ENCODE measurements at places on chromosomes 13 and 19.

GRCh38 chr13:113621046-113621445 is 36.5 kb downstream of the TFDP1 start:
- DNase-seq, result peak; percentile 41

DNA sequence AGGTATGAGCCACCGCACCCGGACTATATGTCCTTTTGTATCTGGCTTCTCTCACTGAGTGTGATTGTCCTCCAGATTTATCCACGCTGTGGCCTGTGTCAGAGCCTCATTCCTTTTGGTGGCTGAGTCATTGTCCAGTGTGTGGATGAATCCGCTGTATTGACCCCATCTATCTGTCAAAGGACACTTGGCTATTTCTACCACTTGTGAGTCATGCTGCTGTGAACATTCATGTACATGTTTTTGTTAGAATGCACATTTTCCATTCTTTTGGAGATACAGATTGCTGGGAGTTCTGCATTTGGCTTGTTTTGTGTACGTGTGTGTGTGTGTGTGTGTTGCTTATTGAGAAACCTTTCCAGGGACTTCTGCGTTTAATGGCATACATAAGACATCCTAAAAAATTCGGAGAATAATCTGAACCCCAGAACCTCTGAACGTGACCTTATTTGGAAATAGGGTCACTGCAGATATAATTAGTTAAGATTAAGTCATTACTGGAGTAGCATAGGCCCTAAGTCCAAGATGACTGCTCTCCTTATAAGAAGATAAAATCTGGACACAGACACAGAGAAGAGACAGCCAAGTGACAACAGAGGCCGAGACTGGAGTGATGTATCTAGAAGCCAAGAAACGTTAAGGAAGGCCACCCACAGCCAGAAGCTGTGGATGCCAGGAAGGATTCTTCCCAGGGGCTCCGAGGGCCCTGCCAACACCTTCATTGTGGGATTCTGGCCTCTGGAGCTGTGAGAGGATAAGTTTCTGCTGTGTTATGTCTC is 4.9 kb upstream of the GIPC3 start:
- no peak for DNase-seq

DNA sequence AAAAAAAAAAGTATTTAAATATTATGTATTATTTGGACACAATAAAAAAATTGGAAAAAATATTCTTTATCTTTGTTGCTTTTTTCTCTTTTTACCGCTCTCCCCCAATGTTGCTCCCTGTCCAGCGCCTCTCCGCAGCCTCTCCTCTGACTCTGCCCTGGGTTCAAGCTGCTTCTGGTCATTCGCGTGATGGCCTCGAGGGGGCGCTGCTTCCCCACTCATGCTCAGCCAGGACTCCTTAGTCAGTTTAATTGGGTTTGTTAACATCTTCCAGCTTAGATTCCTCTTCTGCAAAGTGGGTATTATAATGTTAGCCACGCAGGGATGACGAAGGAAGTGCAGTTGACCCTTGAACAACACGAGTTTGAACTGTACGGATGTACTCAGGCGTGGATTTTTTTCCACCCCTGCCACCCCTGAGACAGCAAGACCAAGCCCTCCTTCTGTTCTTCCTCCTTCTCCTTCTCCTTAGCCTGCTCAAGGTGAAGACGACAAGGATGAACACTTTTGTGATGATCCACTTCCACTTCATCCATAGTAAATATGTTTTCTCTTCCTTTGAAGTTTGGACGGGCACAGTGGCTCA is 4.9 kb upstream of the NWD1 start:
- DNase-seq, result no peak

DNA sequence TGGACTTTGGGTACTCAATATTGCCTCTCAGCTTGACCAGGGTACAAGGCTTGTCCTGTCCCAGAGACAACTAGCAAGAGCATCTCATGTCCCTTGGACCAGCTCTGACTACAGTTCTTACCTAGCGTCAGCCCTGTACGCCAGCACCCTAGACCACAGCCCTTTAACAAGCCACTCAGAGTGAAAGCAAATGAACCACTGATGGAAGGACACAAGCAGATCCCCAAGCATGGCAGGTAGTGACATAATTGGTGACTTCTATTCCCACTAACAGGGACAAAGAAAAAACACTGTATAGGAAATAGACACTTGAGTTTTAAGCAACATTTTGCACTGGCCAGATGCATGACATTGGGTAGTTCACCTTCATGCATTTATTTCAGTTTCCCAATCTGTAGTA is 8.8 kb upstream of the LRCH1 start:
- DNase-seq, result no peak

DNA sequence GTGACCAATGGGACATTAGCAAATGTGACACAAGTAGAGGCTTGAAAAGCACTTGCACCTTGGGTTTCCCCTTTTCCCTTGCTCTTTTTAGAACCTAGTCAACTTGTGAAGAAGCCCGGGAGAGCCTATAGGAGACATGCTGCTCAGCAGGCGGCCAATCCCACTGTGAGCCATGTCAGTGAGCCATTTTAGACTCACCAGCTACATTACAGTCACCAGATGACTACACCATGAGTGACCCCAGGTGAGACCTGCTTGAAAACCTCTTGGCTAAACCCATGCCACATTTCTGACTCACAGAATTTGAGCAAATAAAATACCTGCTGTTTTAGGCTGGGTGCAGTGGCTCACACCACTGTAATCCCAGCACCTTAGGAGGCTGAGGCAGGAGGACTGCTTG is 317.5 kb downstream of the KLF12 start:
- DNase-seq, result no peak

DNA sequence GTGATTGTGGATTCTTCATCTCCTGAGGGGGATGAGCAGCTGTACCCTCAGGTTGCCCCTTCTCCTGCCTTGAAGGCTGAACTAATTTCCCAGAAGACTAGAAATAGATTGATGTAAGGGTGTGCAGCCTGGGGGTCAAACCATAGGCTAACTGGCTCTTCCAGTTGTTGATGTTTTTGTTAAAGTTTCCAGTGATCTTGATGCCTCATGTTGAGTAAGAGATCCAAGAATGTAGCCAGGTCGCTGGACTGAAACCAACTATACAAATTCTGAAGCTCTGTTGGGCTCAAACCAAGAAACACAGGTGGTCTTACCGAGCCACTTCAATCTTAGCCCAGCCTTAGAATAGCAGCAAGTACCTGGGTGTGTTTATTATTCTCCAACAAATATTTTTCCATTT is 391.8 kb downstream of the KLF5 start:
- DNase-seq, result no peak

DNA sequence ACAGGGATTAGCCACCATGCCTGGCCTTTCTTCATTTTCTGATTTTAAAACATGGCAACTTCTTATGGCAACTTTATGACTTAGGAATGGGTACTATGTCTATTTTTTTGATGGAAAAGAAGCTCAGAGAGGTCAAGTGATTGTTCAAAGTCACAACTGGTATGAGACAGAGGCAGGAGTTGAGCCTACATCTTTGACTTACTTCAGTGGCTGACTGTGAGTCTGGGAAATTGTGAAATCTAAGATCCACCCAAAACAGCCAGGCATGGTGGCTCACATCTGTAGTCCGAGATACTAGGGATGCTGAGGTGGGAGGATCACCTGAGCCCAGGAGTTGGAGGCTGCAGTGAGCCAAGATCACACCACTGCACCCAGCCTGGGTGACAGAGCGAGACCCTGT is 2.4 kb upstream of the ACTL9 start:
- DNase-seq, result no peak

- DNase-seq, result no peak
Measured at GRCh38 chr19:51891193-51891747, 3.5 kb upstream of the ZNF577 start.

DNA sequence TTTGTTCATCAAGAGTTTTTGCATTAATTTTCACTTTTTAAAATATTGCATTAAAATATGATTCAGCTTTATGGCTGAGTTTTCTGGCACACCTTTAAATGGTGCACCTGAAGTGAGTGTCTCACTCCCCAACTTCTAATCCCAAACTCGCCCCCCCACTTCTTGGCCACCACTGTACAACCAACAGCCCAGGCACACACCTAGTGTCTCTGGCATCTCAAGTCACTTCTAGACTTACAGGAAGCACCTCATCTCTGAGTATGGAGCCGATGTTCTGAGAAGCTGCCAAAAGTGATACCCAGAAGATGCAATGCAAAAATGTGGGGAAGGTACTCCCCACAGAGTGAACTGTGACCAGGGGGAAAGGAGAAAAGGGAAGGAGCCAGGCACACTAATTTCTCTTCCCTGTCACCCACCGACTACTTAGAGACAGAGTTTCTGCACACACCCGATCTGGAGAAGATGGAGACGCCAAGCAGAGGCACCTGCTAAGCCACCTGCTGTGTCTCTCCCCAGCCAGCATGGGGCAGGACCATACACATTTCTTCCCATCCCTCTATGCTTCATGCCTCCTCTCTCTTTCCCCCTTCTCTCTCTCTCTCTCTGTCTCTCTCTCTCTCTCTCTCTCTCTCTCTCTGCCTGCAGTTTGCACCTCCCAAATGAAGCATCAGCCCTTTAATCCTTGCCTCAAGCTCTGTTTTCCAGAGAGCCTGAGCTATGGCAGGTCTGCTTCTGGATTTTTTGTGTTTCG is 155.3 kb upstream of the ZNF507 start:
- no peak for DNase-seq
